Lung (tissue), 17 donors: ENCODE measurements at places on chromosomes 5 and 9. TPM values are rescaled to one million over a fixed set of nuclear protein-coding genes. Genes with fewer than 3 reads are reported as not detected.

The SLC46A2 gene
- polyA plus RNA-seq = 11.6 TPM

The KLHL9 gene
- 6.5 TPM for polyA plus RNA-seq

The OTP gene
- polyA plus RNA-seq = not detected

The MLANA gene
- not detected for polyA plus RNA-seq

The DMRT3 gene
- polyA plus RNA-seq = 0.13 TPM

The PTGR1 gene
- polyA plus RNA-seq = 22.8 TPM

The DBH gene
- polyA plus RNA-seq = 0.08 TPM

The CNTNAP3B gene
- 5.7 TPM for polyA plus RNA-seq

The TRAF1 gene
- 3.9 TPM for polyA plus RNA-seq

The WNK2 gene
- 1.6 TPM for polyA plus RNA-seq

The FABP6 gene
- 6.6 TPM for polyA plus RNA-seq

The GZMA gene
- 7.8 TPM for polyA plus RNA-seq

The SLC27A6 gene
- 0.39 TPM for polyA plus RNA-seq

The ELAVL2 gene
- polyA plus RNA-seq = 0.02 TPM

The TMEM203 gene
- polyA plus RNA-seq = 39.3 TPM

The ADAMTSL1 gene
- 0.25 TPM for polyA plus RNA-seq

The OLFML2A gene
- polyA plus RNA-seq = 2.6 TPM
